ENCODE measurements at places on chromosomes 6 and 20. TPM values are rescaled to one million over a fixed set of nuclear protein-coding genes. Genes with fewer than 3 reads are reported as not detected.

GRCh38 chr20:5977223-5977622 is 26.8 kb downstream of the MCM8 start:
- no peaks in the 10 kb centered on the region for H3K27me3 ChIP-seq
- peaks cover 67% of the 10 kb centered on the region for H3K36me3 ChIP-seq
- no peak for DNase-seq
- H3K4me3 ChIP-seq, result no peak overlapping the region
- no peaks in the 10 kb centered on the region for H3K4me1 ChIP-seq
- H3K27ac ChIP-seq, result no peak overlapping the region

DNA sequence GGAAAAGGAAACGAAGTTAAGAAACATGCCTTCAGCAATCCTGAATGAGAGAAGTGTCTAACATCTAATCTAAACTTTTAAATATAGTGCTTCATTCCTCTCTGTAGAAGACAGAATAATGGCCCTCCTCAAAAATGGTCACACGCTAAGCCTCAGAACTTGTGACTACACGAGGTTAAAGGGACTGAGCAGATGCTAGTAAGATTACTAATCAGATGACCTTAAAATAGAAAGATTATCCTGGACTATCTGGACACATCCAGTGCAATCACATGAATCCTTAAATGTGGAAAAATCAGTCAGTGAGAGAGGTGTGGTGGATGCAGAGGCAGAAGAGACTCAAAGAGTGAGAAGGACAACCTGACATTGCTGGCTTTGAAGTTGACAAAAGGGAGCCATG is 126.1 kb downstream of the TBX18 start:
- DNase-seq, result no peak
- H3K27me3 ChIP-seq, result no peaks in the 10 kb centered on the region
- no peaks in the 10 kb centered on the region for H3K36me3 ChIP-seq
- H3K27ac ChIP-seq, result no peak overlapping the region

- DNase-seq, result no peak
- H3K4me1 ChIP-seq, result peaks cover 6% of the 10 kb centered on the region
- H3K36me3 ChIP-seq, result no peaks in the 10 kb centered on the region
- H3K27me3 ChIP-seq, result no peaks in the 10 kb centered on the region
- H3K4me3 ChIP-seq, result no peak overlapping the region
Observed at GRCh38 chr6:40735121-40735520, 148.0 kb upstream of the LRFN2 start.

Gene PHACTR3
- not detected for total RNA-seq

Gene FAM50B
- 3.8 TPM for total RNA-seq

Gene DEFB115
- not detected for total RNA-seq
